Ovary (tissue), 10 donors: ENCODE measurements at places on chromosomes 13 and 19.

GRCh38 chr19:55433292-55433691 is 9.8 kb downstream of the SHISA7 start:
- no peak for DNase-seq

DNA sequence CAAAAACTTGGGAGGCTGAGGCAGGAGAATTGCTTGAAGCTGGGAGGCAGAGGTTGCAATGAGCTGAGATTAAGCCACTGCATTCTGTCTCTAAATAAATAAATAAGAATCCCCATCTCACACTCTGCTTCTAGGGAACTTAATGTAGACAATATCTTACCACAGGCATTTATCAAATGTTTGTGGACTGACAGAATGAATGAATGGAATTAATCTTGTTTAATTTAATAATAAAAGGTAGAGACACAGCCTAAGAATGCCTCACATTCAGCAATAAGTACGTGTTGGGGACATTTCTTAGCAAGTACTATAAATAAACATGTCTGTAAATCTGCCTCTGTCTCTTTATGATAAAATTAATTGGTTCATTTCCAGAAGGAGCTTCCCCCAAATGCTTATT is 36.2 kb upstream of the RBM26 start:
- no peak for DNase-seq

- DNase-seq: peak; percentile 27
Measured at GRCh38 chr13:48126944-48127830, 32.3 kb upstream of the MED4 start.

DNA sequence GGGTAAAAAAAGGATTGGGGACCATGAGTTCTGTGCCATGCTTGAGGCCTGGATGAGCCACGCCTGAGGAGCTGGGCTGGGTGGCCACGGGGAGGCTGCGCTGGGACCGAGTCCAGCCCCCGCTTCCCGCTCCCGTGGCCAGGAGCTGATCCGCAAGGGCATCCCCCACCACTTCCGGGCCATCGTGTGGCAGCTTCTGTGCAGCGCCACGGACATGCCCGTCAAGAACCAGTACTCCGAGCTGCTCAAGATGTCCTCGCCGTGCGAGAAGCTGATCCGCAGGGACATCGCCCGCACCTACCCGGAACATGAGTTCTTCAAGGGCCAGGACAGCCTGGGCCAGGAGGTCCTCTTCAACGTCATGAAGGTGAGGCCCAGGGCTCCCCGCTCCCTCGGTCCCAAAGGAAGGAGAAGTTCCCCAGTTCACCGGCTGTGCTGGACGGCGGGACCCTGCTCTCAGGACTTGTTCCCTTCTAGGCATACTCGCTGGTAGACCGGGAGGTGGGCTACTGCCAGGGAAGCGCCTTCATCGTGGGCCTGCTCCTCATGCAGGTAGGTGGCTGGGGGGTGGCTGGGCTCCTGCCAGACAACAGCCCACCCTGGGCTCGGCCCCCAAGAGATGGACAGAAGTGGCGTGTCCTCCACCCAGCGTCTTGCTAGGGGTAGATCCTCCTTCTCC is 18.9 kb downstream of the EVI5L start:
- peak; percentile 17 for DNase-seq

DNA sequence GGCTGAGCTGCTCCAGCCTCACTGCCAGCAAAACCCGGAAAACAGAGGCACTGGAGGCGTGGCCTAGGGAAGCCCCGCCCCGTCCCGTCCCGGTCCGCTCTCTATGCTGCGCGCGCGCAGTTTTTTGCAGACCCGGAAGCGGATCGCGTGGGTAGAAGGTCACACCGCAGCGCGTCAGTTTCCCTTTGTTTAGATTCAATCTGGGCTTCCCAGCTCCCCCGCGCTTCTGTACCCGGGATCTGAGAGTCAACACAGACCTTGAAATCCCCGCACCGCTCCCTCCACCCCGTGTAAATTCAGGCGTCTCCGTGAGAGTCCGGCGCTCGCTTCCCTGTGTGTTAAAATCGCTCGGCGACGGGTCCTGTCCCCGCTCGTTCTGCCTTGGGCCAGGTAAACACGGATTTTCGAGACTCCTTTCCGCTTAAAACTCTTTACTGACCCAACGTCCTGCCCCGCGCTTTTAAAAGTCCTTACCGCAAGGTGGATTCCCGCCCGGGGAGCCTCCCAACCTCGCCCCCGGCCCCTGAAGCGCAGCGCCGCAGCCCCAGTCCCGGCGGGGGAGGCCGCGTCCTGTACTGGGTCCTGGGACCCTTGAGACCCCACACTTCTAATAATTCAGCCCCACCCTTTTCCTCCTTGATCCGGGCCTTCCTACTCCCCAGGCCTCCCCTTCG is at the start of gene ZNF610:
ZNF610 (plus strand) TSS at position 127 of the 674 bp plus-strand sequence. CDS start 12,930 bp downstream, outside the sequence.
- peak; percentile 94 for DNase-seq

DNA sequence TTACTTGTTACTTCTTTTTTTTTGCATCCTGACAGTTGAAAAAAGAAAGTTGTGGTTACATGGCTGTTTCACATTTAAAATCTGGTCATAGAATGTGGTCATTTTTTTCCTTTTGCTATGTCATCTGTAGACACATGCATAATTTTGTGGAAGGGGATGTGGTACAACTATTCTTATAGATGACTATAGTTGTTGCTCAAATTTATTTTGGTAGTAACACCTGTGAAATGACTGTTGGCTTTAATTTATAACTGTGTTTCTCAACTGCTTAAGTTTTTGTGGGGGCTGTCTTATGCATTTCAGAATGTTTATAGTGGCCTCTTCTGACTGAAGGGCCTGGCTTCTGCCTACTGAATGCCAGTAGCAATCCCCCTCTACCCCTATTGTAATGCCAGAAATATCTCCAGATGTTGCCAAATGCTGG is 130.5 kb downstream of the PAN3 start:
- no peak for DNase-seq

DNA sequence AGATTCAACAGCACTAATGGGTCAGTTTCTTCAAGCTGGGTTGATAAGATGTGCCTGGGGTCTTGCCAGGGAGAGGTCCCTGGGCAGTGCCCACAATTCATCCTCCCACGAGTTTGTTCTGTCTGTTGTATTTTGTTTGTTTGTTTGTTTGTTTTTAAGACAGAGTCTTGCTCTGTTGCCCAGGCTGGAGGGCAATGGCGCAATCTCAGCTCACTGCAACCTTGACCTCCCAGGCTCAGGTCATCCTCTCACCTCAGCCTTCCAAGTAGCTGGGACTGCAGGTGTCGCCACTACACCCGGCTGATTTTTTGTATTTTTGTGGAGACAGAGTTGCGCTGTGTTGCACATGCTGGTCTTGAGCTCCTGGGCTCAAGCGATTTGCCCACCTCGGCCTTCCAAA is 120.1 kb downstream of the NUFIP1 start:
- DNase-seq: no peak

- DNase-seq: no peak
Measured at GRCh38 chr19:1222394-1222793, 15.4 kb downstream of the CBARP start.

- DNase-seq: no peak
Measured at GRCh38 chr19:17332677-17333581, 1.7 kb downstream of the ANO8 start.

- no peak for DNase-seq
Measured at GRCh38 chr19:57672466-57672865, 3.7 kb downstream of the ZSCAN4 start.
